Daoy (cell line): ENCODE measurements at places on chromosomes 3 and 15. TPM values are rescaled to one million over a fixed set of nuclear protein-coding genes. Genes with fewer than 3 reads are reported as not detected.

The PARP15 gene
- under 0.01 TPM in 1 of 2 replicates, not detected in the other for total RNA-seq

The NR2F2 gene
- total RNA-seq, result 12.4 and 14.1 TPM in 2 replicates

The MITF gene
- 3.6 and 11.4 TPM in 2 replicates for total RNA-seq

The SCAP gene
- total RNA-seq, result 32.6 and 33.5 TPM in 2 replicates

The LRTM1 gene
- total RNA-seq, result not detected in 2 replicates

The MUC20 gene
- total RNA-seq, result not detected in 2 replicates

The SLC6A20 gene
- total RNA-seq, result not detected in 2 replicates

The DNASE1L3 gene
- not detected in 2 replicates for total RNA-seq

The CHST13 gene
- total RNA-seq, result not detected in 2 replicates

The RASA2 gene
- 13.7 and 17.1 TPM in 2 replicates for total RNA-seq

The BFSP2 gene
- total RNA-seq, result not detected in 2 replicates

The ACOX2 gene
- 0.11 and 4.2 TPM in 2 replicates for total RNA-seq

The ALDH1A2 gene
- not detected in 2 replicates for total RNA-seq

The GNAT1 gene
- total RNA-seq, result not detected in 2 replicates
